ENCODE measurements at places on chromosomes 16 and 17.

DNA sequence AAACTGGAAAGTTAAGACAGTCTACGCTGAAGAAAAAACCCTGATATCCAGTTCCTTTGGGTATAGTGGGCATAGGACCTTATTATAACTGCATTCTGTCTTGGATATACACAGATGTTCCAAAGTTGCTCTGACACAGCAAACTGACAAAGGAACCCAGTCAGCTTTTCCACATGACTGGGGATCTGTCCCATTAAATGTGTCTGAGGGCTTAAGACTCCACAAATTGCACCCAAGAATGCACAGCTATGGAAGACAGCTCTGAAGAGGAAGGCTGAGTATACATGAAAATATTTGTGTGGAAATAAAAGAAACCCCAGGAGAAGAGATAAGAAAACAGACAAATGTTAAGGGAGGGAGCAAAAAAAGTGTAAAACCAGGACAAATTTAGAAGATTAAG, 114.1 kb downstream of the SPAG9 start:
- no peak for DNase-seq

DNA sequence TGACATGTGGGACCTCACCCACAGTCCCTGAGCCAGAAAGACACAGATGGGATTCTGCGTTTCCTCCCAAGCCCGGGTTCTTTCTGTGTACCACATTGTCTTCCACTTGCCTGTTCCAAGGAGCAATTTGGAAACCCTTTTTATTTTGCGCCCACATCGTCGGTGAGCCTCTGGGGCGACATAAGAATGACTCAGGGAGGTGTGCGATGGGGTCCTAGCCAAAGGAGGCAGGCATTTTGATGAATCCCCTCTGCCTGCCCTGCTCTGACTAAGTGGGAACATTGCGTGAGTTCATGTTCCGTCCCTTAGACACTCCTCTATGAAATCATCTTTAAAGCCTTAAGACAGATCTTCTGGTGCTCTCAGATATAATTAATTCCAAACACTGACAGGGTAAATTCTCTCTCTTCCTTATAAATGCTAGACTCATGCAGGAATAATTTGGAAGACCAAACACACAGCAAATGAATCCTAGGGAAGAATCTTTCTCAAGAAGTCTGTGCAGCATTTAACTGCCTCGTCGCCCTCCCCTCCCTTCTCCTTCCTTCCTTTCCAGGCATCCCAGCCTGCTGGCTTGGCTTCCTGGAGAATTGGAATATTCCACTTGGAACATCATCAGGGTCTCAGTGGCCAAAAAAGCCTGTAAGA, 52.7 kb upstream of the FOXF1 start:
- DNase-seq: no peak

GRCh38 chr16:6265968-6266367, 1066.7 kb upstream of the RBFOX1 start:
- DNase-seq: no peak

DNA sequence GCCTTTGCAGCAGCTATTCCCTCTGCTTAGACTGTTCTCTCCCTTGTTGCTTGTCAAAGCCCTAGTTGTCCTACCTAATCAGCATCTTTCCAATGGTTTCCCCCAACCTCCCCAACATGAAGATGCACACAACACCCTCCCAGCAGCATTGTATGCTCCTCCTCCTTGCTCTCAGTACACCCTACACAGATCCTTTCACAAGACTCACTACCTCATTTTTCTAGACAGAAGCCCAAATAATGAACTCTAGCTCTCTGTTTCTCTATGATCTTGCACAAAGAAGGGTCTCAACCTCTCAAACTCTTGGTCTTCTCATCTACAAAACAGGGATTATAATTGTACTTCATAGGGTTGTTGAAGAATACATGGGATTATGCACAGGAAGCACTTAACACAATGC, 19.4 kb downstream of the PSME3IP1 start:
- DNase-seq: no peak

DNA sequence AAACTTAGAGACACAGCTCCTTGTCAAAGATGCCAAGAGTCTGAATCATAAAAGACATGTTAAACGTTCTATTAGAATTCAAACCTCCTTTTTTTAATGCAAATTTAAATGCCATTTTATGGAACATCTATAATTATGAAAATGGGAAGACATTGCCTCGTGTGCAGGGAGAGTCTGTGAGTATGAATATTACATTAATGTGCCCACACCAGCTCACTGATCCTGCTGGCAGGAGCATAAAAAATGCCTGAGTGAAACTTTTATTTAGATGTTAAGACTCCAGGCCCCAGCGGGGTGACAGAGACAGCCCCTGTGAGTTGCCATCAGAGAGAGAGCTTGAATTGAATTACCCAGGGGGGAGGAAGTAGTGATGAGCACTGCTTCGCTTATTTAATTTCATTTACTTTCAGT, 84.8 kb downstream of the SNX11 start:
- no peak for DNase-seq

- DNase-seq: no peak
These were observed 60.1 kb upstream of the TMEM132E start for GRCh38 chr17:34519282-34519681.

GRCh38 chr17:4810696-4811290, 3.8 kb downstream of the PLD2 start:
- no peak for DNase-seq

GRCh38 chr17:252456-252855, 71.0 kb upstream of the DOC2B start:
- no peak for DNase-seq

DNA sequence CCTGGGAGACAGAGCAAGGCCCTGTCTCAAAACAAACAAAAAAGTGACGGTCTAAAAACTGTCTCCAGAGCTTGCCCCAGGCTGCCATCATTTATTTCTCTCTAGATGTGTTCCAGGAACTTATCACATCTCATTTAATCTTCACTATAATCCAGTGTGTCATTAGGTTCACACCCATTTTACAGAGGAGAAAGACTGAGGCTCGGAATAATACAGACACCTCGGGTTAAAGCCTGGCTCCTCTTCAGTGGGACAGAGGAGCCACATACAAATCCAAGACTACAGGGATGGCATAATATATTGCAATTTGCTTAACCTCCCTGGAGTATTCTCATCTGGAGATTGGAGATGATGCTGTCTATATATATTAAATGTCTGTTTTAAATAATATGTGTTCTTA, 5.9 kb downstream of the PDILT start:
- DNase-seq: no peak

GRCh38 chr17:73228748-73229236, 32.9 kb downstream of the CPSF4L start:
- no peak for DNase-seq

DNA sequence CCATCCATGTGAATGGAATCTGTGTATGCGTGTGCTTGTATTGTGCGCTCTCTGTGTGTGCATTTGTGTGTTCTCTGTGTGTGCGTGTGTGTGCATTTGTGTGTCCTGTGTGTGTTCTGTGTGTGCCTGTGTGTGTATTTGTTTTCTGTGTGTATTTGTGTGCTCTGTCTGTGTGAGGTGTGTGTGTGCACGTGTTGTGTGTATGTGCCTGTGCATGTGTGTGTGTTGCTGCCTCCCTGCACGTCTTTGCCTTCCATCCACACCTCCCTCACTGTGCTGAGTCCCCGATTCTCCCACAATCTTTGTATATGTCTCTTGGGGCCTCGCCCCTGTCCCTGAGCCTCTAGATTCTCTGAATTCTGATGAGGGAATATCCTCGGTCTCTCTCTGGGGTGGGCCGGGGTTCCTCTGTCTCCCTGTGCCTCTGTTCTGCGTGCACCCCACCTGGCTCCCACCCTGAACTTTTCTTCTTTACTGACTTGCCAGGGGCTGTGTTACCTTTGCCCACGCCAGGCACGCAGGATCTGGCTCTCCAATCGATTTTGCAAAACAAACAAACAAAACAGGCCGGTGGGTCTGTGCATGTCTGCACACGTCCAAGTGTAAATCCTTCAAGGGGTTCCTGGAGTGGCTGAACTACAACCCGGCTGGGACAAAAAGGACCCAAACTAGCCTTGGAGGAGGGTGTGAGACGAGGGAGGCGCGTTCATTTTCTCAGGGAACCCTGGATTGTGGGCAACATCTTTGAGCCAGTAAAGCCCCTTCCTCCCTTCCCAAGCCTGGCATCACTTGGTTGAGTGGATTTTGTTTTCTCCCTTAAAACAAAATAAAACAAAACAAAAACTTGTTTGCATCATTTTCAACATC, 8.1 kb upstream of the FOXF1 start:
- no peak for DNase-seq

- DNase-seq: no peak
These were observed 13.3 kb downstream of the PRSS27 start for GRCh38 chr16:2706611-2707311.

- no peak for DNase-seq
These were observed 12.1 kb upstream of the DHX8 start for GRCh38 chr17:43471585-43472160.

DNA sequence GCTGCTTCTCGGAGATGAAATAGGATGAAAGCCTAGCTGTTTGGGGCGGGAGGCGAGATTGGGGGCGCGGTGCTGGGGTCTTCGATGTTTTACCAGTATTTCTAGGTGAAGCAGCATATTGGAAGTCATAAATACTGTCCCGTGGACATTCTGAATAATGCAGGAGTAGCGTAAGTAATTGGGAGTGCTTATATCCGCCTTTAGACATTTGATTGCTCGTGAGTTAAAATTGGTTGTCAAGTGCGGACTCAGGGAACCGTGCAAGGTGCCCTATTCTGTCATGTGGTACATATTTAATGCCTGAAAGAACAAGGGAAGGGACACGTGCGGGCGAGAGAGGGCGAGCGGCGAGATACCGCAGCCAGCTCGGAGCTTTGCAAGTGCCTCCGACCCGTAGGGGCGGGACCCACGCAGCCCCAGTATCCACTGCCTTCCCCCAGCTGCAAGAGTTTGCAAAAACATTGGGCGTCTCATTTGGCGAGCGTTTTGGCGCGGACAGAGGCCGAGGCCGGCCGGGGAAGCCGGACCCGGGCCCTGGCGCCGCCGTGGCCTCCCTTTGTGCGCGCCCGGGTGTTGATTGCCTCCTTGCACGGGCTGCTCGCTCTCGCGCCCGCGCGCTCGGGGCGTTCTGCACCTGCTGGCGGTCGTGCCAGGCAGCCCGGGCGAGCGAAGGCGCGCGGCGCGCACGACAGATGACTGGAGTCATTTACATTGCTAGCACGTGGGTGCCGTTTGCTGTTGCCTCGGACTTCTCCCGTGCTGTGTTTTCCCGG, 849.8 kb upstream of the RBFOX1 start:
- DNase-seq: no peak

GRCh38 chr17:1251866-1252608, 18.2 kb upstream of the BHLHA9 start:
- DNase-seq: no peak

- no peak for DNase-seq
These were observed 222.3 kb downstream of the GSG1L start for GRCh38 chr16:27841061-27841801.

- DNase-seq: no peak
These were observed 32.7 kb downstream of the LITAF start for GRCh38 chr16:11554053-11554452.

DNA sequence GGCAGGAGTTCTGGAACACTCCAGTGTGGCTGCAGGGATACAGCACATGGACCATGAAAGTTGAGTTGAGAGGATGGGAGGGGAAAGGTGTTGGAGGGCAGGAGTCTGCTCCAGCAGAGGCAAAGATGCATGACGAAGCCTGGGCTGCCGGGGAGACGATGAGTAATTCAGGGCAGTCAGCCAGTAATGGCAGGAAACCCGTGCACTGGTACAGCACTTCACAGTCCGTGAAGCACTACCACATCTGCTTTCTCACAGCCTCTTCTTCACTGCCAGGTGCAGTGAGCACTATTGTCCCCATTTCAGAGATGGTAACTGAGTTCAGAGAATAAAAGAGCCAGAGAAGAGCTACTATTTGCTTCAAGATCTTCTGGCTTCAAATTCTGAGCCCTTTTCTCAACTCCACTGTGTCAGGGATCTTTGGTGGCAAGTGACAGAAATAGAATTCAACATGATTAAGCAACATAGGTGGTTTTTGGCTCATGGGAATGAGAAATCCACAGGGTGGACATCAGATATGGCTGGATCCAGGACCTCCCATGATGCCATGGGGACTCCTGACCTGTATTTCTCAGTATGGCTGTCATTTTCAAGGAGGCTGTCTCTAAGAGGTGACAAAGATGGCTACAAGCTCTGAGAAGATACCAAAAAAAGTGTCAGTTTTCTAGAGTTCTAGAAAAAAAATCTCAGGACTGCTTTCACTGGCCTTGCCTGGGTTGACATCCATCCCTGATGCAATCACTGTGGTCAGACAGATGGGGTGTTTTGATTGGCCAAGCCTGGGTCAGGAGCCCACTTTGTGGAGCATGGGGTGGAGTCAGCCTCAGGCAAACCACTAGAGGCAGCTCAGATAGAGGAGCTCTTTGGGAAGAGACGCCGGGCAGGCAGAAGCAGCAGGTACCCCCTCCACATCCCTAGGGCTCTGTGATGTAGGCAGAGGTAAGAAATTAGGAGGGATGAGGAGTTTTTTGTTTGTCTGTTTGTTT, 24.7 kb downstream of the IL21R start:
- no peak for DNase-seq

GRCh38 chr16:24013864-24014645, 178.3 kb downstream of the PRKCB start:
- peak; percentile 78 for DNase-seq

DNA sequence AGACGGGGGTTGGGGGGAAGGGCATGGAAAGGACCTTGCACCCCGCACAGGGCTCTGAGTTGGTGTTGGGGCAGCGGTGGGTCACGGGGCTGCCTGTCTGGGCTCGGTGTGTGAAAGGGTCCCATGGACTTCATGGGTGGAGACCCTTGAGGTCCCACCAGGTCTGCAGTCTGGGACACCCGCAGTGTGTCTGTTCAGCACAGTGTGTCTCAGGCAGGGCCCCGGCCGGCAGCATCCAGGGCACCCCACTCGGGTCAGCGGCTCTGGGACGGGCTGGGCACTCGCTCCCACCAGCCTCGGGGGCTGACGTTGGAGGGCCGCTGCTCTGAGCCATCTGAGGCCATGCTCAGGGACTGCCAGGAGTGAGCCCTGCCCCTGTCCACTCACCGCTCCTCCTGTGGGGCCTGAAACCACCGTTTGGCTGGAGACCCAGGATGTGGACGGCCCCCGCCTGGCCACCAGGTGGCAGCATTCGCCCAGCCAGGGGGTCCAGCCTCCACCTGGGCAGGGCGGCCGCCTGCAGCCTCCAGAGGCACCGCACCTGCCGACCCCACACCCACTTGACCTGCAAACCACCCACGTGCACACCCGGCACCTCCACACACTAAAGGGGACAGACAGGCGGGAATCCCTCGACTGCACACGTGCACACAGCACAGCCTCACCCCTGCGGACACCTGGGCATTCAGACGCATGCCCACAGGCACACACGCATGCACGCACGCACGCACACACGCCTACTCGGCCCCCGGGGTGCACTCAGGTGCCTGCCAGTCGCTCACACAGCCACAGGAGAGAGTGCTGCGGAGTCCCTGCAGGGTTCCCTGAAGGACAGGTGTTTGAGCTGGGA, 10.1 kb upstream of the ZFPM1 start:
- DNase-seq: peak; percentile 75

GRCh38 chr17:79826204-79826680, 13.0 kb downstream of the CBX4 start:
- DNase-seq: no peak

Measured in naive thymus-derived CD8-positive, alpha-beta T cell (primary cell).